ENCODE measurements at places on chromosomes 1 and 21.

DNA sequence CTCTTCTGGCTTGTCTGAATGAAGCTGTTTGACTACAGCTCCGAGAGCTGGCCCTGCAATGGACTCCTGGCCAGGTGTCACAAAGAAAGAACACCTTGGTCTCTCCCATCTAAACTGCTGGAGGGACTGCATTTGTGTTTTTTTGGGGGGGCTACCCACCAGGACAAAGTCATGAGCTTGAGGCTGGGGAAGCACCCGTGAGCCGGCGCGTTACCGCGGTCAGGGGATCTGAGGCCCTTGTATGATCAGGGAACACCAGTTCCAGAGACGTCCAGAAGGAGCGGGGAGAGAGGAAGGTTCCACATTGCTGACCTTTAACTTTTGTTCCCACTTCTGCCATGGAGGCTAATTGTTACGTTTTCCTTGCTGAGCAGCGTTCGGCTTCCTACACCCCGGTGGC is 84.5 kb upstream of the C1orf174 start:
- DNase-seq, result no peak

DNA sequence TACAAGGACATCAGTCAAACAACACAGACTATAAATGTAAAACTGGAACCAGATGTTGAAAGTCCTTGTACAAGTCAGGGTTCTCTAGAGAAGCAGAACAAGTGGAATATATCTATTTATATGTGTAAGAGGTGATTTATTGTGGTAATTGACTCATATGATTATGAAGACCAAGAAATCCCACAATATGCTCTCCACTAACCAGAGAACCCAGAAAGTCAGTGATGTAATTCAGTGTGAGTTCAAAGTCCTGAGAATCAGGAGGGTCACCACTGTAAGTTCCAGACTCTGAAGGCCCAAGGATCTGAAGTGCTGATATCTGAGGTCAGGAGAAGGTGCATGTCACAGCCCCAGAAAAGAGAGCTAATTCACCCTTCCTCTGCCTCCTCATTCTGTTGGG is 57.0 kb downstream of the LRRC53 start:
- no peak for DNase-seq

DNA sequence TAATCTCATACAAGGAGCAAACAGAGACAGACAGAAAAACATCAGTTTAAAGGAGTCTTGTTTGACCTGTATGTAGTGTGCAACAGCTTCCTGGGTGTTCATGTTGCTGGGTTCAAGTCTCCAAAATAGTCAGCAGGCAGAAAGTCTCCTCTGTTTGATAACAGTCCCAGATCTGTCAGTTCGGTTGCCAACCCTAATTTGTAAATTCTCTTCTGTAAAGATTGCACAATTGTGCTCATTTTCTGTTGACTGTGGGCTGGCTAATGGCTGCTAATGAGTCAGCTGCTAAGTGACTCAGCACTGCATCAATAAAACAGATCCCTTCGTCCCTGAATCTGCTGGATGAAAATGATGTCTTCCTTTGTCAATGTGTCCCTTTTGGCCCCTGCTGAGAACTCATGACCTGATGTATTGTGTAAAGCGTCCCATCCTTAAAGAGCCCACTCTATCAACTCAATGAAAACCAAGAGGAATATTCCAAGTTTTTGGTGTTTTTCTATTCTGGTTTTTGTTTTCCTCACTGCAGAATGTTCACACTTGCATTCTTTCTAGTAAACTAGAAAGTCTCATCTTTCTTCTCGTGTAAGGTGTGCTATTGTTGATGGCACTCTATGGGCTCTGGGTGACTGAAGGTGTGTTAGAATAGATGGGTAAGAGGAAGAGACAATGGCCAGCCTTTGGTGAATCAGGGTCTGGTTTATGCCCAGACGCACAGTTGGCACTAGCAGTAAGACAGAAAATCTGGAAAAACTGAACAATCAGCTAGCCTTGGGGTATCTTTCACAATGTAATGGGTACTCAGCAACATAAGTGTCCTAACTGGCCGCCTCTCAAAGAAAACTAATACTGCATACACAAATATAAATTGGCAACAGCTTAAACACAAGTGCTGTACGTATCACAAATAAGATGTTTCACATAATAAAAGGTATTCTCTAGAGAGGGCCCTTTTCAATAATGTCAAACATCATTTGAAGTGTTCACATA is 75.1 kb upstream of the SIPA1L2 start:
- DNase-seq, result no peak

- DNase-seq, result no peak
Observed at GRCh38 chr1:182169203-182169602, 107.7 kb upstream of the ZNF648 start.

- no peak for DNase-seq
Observed at GRCh38 chr1:9493326-9493725, 45.9 kb upstream of the SLC25A33 start.

- DNase-seq, result no peak
Observed at GRCh38 chr1:173798078-173798477, 26.4 kb upstream of the DARS2 start.

Data from stimulated activated CD4-positive, alpha-beta T cell treated with anti-CD3 and anti-CD28 coated beads, Interleukin-1b, Interleukin-23, amount 100 ng/mL, for 1 hour (primary cell).